ENCODE measurements at places on chromosomes 2 and 18.

DNA sequence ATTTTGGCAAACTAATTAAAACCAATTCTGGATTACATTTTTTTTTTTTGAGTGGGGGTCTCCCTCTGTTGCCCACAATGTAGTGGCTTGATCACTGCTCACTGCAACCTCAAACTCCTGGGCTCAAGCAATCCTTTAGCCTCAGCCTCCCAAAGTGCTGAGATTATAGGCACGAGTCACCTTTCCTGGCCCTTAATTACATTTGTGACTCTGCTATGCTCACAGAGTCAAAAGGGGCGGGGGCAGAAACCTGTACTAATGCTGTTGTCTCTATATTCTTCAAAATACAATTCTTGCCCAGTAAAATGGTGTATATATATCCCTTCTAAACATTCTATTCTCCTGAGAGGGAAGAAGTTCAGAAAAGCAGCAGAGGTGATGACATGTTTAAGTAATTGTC lies 23.2 kb downstream of the PRKD3 start:
- DNase-seq, result no peak

GRCh38 chr2:171411791-171412483 lies 21.9 kb downstream of the METTL8 start:
- no peak for DNase-seq

GRCh38 chr2:146598791-146599190 lies 1246.0 kb upstream of the ACVR2A start:
- no peak for DNase-seq

DNA sequence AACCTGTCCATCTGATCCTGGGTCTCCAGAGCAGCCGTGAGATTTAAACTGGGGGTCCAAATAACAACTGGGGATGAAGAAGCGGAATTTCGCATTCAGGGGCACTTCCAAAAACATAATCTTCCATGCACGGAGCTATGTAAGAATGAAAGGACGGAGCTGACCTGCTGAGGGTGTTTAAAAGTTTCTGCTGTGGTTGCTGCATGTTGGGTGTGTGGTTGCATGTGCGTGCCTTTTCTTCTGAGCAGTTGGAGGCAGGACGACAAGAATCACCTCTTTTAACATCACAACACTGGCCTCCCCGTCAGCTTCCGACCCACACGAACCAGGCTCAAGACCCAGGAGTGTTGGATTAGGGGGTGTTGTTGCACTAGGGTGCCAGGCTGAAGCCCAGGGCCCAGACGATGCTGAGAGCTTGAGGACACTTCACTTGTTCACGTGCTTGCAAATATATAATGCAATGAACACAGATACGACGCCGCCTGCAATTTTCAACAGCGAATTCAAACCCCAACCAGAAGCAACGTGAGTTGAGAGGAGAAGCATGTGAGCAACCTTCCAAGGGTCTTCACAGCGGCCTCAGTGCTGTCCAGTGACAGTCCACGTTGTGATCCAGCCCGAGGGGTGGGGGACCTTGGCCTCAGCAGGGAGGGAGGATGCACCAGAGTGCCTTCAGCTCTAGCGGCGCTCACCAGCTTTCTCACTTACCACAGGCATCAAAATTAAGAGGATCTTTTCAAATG lies 76.0 kb upstream of the SALL3 start:
- no peak for DNase-seq

DNA sequence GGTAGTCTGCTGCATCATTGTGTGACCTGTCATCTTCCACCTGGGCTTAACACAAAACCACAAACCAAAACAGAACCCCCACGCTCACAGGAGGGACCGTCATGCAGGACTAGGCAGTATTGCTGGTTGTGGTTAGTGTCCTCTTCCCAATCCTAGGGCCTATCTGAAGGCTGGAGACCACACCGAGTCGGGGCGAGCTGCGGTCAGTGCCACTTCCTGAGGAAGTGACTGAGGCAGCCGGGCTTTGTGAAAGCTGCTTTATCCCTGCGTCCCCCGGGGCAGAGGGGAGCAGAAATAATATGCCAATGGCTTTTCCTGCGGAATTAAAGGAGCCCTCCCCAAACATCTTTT lies 22.9 kb downstream of the ZNF532 start:
- DNase-seq, result no peak

GRCh38 chr2:204104811-204105210 lies 168.2 kb downstream of the ICOS start:
- no peak for DNase-seq

DNA sequence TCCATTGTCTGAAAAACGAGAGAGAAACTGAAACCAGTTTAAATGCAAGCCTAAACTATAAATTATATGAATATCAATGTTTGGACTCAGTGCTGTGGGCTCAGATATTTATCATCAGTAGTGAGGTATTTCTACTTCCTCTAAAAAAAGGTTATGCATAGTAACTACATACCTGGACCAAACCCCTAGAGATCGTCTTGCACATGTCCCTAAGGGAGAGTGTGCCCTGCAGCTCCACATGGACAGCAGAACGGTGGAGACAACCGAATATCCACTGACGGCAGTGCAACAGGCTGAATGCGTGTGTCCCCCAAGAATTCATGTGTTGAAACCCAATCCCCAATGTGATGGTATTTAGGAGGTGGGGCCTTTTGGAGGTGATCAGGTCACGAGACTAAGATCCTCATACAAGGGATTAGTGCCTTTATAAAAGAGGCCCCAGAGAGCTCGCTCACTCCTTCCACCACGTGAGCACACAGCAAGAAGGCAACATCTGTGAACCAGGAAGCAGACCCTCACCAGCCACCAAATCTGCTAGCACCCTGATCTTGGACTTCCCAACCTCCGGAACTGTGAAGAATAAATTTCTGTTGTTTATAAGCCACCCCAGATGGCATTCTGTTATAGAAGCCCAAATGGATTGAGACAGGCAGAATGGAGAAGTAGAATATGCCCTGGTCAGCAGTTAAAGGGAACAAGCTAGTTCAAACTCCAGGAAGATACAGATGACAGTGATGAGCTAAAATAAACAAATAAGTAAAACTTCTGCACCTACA lies 208.4 kb downstream of the ANAPC1 start:
- no peak for DNase-seq

GRCh38 chr2:165905854-165906253 lies 47.7 kb downstream of the TTC21B start:
- DNase-seq, result no peak

DNA sequence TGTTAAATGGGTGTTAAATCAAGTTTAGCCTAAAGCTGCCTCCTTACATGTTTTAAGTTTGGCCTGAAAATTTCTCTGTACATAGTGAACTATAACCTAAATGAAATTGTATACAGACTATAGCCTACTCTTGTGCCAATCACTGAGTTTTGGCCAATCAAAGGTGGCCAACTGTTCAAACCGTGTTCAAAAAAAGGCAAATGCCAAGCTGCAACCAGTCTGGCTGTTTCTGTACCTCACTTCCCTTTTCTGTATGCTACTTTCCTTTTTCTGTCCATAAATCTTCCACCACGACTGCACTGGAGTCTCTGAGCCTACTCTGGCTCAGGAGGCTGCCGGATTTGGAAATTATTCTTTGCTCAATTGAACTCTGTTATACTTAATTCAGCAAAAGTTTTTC lies 121.0 kb downstream of the SPOPL start:
- DNase-seq, result no peak

DNA sequence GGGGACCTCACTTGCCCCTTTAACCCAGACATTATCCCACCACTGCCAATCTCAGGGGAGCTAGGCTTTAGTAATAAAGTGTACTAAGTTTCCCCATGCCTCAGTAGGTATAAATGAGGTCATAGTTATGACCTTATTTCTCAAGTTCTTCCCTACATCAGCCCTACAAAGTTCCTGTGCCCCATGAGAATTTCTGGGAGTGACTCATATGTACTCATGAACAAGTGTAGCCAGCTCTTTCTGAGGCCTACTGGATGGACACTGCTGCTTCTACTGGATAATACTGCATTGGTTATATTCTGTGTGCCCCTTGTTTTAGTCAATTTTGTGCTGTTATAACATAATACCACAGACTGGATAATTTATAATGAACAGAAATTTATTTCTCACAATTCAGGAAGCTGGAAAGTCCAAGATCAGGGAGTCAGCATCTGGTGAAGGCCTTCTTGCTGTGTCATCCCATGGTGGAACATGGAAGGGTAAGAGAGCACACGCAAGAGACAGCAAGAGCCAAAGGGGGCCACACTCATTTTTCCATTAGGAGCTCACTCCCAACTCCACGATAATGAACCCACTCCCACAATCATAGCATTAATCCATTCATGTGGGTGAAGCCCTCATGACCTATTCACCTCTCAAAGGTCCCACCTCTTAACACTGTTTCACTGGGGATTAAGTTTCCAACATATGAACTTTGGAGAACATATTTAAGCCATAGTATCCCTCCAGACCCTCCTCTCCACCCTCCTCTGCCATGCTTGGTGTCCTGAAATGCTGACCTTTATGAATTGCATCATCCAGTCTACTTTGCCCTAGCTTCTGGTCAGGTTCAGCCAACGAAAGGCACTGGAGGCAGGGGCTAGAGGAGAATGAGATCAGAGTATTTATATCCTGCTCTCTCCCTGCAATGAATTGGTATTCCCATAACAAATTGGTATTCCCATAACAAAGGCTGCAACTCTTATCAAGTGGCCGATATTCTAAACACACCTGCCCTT lies 25.4 kb upstream of the ST3GAL5 start:
- DNase-seq, result no peak

DNA sequence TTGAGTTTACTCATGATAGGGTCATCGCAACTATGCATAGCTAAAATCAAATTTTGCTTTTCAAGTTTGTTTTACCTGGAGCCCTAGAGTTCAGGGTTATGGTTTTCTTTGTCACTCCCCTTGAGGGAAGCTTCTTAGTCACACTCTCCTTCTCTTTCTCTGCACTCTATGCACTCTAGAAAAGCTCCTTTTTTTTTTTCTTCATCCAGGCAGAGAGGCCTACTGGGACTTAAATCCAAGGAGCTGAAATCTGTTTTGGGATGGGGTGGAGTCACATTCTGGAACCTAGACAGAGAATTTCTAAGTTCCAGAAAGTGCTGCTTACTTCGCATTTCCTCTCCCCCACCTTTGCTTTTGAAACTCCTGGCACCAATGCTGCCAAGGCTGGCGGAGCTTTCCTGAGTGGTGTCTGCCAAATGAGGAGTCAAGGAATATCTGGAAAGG lies 19.1 kb upstream of the IL18R1 start:
- DNase-seq, result no peak

- DNase-seq, result no peak
These were observed 175.7 kb downstream of the PIEZO2 start for GRCh38 chr18:10973567-10974203.

- no peak for DNase-seq
These were observed 224.1 kb downstream of the LRP1B start for GRCh38 chr2:141906678-141907077.

- no peak for DNase-seq
These were observed 362.4 kb upstream of the SOX11 start for GRCh38 chr2:5329763-5330162.

DNA sequence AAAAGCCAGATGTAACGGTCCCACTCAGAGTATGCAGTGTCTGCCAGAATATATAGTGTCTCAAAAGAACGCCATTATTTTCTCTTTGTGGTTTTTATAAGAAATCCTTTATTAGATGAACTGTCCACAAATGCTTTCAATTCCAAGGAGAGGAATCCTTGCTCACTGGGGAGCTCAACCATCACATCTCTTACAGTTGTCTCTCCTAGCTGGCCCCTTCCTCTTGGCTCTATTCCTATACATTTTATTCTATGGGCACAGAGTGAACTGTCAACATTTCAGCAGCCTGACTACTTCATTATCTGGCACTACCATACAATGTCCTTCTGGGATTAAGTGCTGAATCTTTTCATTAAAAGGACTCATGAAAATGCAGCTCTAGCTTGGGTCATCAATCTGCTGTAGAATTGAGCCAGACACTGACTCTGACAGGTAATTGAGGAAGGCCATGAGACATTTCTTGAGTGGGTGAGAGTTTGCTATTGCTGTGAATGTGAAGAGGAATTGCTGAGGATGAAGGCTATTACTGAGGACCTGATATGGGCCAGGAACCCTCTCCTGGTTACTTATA lies 96.5 kb upstream of the THOC1 start:
- no peak for DNase-seq

- DNase-seq, result peak; percentile 8
These were observed 25.4 kb downstream of the WDR75 start for GRCh38 chr2:189466656-189467055.

DNA sequence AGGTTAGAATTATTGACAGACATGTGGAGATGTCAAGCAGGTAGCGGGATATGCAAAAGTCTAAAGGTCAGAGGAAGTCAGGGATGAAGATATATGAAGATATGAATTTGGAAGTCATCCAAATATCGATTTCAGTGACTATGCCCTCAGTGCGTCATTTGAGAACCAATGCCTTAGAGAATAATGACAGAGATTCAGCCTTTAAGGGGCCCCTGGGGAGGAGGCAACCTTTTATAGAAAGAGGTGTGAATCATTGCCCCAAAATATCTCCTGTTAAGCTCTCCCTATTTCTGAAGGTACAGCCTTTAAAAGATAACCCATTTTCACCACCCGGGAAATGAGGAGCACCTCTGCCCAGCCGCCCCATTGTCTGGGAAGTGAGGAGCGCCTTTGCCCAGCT lies 223.4 kb downstream of the NCKAP5 start:
- DNase-seq, result no peak

- no peak for DNase-seq
These were observed 12.2 kb downstream of the CXCR2 start for GRCh38 chr2:218138047-218138446.

- DNase-seq, result no peak
These were observed 11.0 kb downstream of the SDC1 start for GRCh38 chr2:20213651-20214565.

DNA sequence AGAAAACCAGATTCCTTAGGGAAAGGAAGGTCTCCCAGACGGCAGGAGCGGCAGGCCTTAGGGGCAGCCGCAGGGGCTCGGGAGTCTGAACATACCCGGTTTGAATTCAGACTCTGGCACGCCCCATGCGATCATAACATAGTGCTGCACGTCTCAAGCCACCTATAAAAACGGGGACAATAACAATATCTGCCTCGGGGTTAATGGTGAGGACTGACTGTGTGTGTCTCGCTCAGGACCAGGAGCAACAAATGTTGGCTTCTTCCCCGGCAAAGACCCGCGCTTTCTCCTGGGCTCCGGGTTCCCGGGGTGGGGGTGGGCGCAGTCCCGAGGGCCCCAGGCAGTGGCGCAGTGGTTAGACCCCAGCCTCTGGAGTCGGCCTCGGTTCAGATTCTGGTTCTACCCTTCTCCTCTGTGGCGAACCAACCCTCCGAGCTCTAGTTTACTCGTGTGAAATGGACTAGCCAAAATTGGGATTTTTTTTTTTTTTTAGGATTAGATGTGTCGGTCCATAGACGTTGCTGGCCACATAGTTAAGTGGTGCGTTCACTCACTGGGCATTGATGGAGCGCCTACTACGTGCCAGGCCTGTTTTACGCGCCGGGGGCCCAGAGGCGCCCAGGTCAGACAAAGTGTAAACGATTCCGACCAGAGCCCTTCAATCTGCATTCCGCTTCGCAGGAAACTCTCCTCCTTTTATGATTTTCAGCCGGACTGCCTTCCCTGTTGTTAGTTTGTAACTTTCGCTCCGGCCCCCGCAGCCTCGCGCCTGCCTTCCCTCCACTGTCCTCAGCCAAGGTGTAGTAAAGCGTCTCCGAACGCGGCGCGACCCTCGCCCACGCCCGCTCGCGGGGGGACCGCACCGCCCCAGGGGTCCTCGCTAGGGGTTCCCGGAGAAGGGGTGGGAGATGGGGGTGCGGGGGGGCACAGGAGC lies 820 bp upstream of the SH3BP4 start:
- DNase-seq, result no peak

GRCh38 chr2:197516393-197516761 lies 511 bp downstream of the MOB4 start:
- DNase-seq, result no peak

- no peak for DNase-seq
These were observed 33.3 kb downstream of the DSEL start for GRCh38 chr18:67483237-67483636.

- DNase-seq, result no peak
These were observed 52.4 kb downstream of the STK39 start for GRCh38 chr2:168194784-168195522.
